ENCODE measurements at places on chromosomes 3 and 15. TPM values are rescaled to one million over a fixed set of nuclear protein-coding genes. Genes with fewer than 3 reads are reported as not detected.

The ZBTB47 gene
- total RNA-seq: 34.9 TPM

The CEMIP gene
- under 0.01 TPM for total RNA-seq

The ZCWPW2 gene
- 1.2 TPM for total RNA-seq

The PML gene
- 43.3 TPM for total RNA-seq

The COLQ gene
- 5.3 TPM for total RNA-seq

The PLS1 gene
- 0.68 TPM for total RNA-seq

The CCDC33 gene
- not detected for total RNA-seq

The ARNT2 gene
- total RNA-seq: 6.8 TPM

The GADL1 gene
- not detected for total RNA-seq

The MEX3B gene
- 3.5 TPM for total RNA-seq

The SMCO1 gene
- not detected for total RNA-seq

The UROC1 gene
- not detected for total RNA-seq

The POLQ gene
- 0.41 TPM for total RNA-seq

The SKOR1 gene
- 1.6 TPM for total RNA-seq

GRCh38 chr3:74302969-74303368, 311.5 kb downstream of the CNTN3 start:
- DNase-seq: no peak

- DNase-seq: no peak
Measured at GRCh38 chr3:123805101-123805500, 79.0 kb downstream of the MYLK start.

DNA sequence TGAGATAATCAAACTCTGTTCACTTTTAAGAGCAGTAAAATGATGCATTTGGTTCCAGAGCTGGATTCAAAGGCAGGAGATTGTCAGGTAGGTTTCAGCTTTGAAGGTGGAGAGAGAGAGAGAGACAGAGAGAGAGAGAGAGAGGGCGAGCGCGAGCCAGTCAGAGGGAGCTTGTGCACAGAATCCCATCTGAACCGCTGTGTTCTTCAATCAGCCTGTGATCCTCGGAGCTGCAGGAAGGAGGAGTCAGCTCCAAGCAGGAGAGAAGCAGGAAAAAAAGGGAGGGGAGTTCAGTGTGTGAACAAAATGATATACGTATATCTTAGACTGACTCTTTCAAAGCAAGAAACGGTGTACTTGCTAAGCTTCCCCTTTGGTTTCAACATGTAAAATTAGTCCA, at the start of gene GPR149:
TSS of gene GPR149 (minus strand) at position 177 of the 400 bp plus-strand sequence. CDS start 575 bp downstream, outside the sequence.
- DNase-seq: no peak

DNA sequence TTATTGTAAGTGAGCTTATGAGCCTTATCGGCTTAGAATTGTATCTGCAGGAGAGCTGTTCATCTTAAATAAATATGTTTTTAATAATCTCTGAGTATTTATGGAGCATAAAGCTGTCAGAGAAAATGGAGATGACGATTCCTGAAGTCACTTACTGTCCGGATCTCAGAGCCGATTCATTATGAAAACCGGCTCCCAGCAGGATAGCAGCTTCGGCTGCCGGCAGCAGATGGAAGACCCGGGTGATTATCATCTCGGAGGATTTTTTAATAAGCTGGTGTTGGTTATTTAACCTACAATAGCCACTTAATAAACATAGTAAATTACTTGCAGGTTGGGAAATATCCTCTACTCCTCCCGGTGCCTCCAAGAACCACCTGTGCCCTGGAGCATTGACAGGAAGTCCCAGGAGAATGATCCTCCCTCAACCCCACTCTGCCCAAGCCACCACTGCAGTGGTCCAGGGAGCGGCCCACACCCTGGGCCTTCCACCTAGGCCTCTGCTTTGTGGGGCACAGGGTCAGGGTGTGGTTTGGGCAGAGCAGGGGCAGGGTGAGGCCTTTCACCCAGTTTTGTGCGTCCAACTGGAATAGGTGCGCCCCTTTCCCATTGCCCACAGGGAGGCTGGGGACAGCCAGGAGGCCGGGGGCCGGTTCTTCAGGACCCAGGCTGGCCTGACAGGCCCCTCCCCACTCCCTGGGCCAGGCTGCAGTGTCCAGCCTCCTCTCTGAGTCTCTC, 42.2 kb upstream of the PRR23E start:
- peak; percentile 30 for DNase-seq

DNA sequence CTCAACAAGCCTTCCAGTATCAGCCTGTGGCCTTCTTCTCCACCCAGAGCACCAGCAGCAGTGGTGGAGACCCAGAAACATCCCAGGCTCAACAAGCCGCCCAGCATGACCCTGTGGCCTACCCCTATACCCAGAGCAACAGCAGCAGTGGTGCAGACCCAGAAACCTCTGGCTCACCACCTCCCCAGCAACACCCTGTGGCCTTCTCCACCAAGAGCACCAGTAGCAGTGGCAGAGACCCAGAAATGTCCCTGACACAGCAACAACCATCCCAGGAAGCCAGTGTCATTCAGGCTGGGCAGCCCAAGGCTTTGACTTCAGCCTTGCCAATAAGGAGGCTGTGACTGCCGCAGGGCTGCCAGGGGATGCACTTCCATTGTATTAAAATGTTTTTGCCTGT, 16.3 kb upstream of the EMC3 start:
- peak; percentile 27 for DNase-seq

DNA sequence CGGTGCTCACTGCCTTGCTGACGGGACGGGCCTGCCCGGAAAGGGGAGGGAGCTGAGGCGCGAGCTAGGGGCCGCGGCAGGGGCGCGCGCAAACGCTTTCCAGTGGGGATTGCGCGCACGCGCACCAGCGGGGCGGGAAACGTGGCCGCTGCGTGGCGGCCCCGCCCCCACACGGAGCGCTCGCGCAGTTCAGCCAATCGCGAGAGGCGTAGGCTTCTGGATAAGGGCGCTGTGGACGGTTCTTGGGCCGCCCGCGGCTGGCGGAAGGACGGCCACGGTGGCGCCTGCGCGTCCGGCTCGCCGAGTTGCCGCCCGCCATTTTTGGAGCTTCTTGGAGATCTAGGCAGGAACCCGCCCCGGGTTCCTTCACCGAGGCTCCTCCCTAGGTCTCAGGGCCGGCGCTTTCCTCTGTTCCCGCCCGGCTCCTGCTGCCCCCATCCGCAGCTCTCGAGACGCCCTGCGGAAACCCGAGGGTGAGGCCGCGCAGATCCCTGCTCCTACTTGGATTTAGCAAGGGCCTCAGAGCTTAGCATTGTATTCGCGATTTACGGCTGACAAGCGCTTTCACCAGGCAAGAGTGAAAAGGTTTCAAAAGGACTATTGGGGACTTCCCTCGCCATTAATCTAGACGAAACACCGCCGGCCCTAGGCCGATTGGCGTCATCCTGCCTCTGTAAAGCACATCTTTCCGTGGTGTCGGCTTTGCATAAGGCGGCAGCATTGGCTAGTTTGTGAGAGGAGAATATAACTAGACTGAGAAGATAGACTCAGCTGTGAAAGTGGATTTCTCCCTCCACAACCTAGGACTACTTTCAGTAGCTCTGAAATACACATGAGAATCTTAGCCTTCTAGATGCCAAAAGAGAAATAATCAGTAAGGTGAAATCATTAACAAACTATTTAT, 496 bp upstream of the STAG1 start:
- DNase-seq: peak; percentile 99

GRCh38 chr3:170038434-170039110, 777 bp downstream of the GPR160 start:
- DNase-seq: no peak

DNA sequence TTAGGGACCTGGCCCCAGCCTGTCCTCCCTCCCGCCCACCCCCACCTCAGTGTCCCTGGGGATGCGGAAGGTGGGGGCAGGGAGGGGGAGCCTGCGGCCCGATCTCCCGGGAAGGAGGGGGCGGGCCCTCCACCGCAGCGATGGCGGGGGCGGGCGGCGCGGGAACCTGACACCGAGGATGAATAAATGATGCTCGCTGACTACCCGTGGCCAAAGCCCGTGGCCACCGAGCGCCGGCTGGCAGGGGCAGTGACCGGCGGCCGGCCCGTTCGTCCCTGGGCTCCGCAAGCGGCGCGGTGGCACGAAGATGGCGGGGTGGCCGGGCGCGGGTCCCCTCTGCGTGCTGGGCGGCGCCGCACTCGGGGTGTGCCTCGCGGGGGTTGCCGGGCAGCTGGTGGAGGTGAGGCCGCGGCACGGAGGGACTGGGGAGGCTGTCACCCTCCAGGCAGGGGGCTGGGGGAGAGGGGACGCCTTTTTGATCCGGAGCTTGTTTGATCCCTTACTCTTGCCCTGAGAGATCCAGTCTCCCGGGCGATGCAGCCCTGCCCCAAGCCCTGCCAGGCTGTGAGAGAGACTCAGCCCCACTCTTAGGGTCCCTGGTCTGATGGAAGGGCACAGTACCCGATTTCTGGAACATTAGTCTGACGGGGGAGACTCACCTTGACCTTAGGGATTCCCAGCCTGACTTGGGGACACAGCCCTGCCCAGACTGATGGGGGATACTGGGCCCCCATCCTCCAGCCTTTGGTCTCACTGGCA, at the start of gene TMIE:
TSS of gene TMIE (plus strand) at position 212 of the 759 bp plus-strand sequence. CDS start at position 308, 96 bp downstream.
- no peak for DNase-seq

- DNase-seq: no peak
Measured at GRCh38 chr3:72520690-72521308, 327.4 kb downstream of the SHQ1 start.

- no peak for DNase-seq
Measured at GRCh38 chr3:138332472-138333073, 2.9 kb upstream of the NME9 start.

- no peak for DNase-seq
Measured at GRCh38 chr15:62853841-62854225, 188.7 kb upstream of the TPM1 start.

- no peak for DNase-seq
Measured at GRCh38 chr3:187044206-187044605, 95.1 kb downstream of the RPL39L start.

- no peak for DNase-seq
Measured at GRCh38 chr3:56928379-56929068, 126.8 kb upstream of the ARHGEF3 start.

- no peak for DNase-seq
Measured at GRCh38 chr3:28328188-28329151, 20.1 kb upstream of the ZCWPW2 start.

- DNase-seq: no peak
Measured at GRCh38 chr3:49942651-49943050, 2.7 kb downstream of the RBM6 start.

GRCh38 chr3:128548426-128549282, 55.7 kb upstream of the GATA2 start:
- no peak for DNase-seq

GRCh38 chr15:95458721-95459120, 871.8 kb upstream of the NR2F2 start:
- no peak for DNase-seq

- DNase-seq: no peak
Measured at GRCh38 chr3:17983106-17983505, 240.7 kb upstream of the TBC1D5 start.

DNA sequence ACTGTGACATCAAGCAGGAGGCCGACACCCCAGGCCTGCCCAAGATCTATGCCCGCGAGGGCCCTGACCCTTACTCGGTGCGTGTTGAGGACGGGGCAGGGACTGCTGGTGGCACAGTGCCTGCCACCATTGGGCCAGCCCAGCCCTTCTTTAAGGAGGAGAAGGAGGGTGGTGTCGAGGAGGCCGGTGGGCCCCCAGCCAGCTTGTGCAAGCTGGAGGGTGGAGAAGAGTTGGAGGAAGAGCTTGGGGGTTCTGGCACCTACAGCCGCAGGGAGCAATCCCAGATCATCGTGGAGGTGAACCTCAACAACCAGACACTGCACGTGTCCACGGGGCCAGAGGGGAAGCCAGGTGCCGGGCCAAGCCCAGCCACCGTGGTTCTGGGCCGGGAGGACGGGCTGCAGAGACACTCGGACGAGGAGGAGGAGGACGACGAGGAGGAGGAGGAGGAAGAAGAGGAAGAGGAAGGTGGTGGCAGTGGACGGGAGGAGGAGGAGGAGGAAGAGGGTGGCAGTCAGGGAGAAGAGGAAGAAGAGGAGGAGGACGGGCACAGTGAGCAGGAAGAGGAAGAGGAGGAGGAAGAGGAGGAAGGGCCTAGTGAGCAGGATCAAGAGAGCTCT, 5.4 kb downstream of the ZBTB47 start:
- DNase-seq: no peak

DNA sequence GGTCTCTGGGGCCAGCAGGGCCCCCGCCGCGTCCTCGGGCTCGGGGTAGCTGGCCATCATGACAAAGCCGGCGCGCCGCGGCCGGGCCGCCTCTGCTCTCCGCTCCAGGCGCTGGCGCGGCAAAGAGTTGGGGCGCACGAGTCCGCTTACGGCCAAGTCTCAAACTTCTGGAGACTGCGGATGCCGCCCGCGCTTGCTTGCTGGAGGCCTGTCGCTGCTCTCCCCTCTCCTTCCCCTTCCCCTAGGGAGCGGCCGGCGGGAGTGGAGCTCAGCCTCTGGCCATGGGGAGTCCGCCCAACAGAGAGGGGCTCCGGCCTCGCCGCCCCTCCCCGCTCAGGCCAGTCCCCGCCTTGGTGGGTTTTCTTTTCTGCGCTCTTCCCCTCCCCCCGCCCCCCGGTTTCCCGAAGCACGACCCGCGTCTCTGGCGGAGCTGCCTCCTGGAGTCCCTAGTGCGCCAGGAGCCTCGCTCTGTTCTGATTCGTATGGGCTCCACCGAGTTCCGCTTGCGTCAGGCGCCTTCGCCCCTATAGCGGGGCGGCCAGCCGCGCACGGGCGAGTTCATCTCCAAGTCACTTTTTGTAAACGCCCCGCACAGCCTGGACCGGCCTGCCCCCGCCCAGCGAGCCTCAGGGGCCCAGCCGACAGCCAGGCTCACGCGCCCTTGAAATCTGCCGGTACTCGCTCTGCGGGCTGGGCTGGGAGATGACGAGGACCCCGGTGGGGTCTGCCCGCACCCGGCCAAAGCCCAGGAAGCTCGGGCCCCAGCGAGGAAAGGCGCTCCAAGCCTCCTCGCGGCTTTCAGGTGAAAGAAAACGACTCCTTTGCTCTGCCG, at the start of the genes FOXL2 and FOXL2NB:
TSS of gene FOXL2 (minus strand) at position 475 of the 832 bp plus-strand sequence. CDS start at position 60, 415 bp downstream.
TSS of gene FOXL2NB (plus strand) at position 555 of the 832 bp plus-strand sequence. CDS start at position 703, 148 bp downstream.
- DNase-seq: no peak

- no peak for DNase-seq
Measured at GRCh38 chr3:45730409-45731154, 41.4 kb downstream of the SACM1L start.

DNA sequence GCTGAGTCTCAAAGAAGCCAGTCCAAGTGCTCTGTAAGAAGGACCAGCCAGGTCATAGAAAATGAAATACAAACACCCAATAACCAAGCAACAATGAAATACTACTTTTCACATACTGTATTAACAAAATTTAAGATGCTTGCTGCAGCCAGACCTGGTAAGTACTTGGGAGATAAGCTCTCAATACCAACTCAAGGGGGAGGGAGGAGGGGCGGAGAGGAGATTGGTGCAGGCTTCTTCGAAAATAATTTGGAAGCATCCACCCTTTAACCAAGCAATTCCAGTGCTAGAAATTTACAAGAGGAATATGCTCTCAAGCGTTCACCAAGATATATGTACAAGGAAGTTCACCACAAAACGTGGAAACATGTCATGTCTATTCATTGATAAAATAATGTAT, 7.6 kb upstream of the LRRC2 start:
- DNase-seq: no peak

- DNase-seq: no peak
Measured at GRCh38 chr3:73604451-73604850, 20.3 kb downstream of the PDZRN3 start.

GRCh38 chr3:155989536-155989935, 119.1 kb downstream of the GMPS start:
- no peak for DNase-seq

- no peak for DNase-seq
Measured at GRCh38 chr3:148923592-148923991, 58.5 kb downstream of the CPA3 start.

- DNase-seq: no peak
Measured at GRCh38 chr3:71536376-71536965, 47.1 kb downstream of the FOXP1 start.
